ENCODE measurements at places on chromosomes 3 and 15.

- no peak for DNase-seq
Measured at GRCh38 chr15:69225355-69226022, 65.1 kb downstream of the GLCE start.

- DNase-seq = no peak
Measured at GRCh38 chr3:41683666-41684350, 278.1 kb downstream of the ULK4 start.

GRCh38 chr15:47806008-47806407, 88.7 kb downstream of the SEMA6D start:
- no peak for DNase-seq

DNA sequence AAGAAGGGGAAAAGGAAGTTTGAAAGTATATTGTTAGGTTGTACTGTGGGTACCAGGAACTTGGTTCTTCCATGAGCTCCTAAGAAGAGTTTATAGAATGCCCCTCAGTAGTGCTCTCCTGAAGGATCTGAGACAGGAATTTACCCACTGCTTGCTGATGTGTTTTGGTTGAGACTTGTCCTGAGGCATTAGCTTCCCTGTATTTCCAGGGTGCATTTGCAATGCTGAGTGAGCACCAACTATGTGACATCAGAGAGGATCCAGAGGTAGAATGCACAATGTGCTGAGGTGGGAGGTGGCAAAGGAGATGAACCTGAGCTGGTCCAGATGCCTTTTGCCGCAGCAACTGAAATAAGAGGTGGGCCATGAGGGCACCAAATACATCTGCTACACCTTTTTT, 64.3 kb upstream of the LRRC3B start:
- no peak for DNase-seq

DNA sequence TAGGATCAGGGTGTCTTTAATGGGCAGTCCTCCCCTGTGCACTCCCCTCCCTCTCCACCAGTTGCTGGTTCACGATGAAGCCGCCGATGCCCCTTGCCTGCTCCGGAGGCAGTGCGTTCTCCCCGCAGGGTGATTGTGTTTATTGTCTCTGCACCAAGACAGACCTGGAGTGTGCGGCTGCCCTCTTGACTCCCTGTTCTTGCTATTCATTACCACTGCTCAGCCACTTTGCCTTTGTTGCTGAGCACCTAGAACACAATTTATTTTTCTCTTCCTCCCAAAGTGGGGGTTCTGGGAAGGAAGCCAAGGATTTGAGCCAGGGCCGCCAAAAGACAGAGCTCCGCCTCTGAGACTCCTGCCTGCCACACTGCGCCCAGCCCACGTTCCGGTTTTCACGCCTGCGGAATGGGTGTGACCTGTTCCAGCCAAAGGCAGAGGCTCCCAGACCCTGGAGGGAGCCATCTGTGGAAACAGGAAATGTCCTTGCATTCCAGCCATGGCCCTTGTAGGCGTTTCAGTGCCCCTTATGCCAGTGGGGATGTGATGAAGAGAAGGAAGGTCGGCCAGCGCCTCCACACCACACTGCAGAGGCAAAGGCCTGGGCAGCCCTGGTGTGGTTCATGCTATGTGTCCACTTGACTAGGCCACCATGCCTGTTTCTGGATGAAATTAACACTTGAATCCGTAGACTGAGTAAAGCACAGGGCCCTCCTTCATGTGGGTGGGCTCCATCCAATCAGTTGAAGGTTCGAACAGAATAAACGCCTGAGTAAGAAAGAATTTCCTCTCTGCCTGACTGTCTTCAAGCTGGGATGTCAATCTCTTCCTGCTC, 85.8 kb downstream of the HMG20A start:
- DNase-seq = no peak

DNA sequence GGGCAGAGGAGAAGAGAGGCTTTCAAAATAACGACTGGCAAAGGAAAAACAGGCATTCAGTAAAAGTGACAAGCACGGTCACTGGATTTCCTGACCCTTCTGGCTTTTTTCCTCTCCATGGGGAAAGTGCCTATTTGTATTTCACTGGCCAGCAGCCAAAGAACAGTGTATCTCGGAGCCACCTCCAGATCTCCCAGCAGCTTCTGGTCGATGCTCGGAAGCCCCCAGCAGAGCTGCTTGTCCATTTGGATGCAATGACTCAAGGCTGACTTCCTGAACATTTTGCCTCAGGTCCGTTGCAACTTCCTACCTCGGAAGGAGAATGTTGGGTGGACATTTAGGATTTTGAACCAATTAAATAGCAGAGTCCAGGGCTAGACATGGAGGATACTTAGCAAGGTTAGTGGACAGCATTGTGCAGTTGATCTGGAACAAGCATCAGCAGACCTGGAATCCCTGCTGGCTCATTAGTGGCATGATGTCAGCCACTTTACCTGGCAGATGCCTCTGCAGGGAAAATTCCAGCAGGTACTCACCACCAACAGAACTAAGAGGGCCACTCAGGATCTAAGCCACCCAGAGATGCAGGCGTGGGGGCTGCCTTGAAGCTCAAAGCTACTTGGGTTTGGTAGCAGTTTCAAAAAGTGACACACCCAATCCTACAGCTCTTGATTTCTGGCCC, 1.1 kb downstream of the FAM107A start:
- DNase-seq = no peak

DNA sequence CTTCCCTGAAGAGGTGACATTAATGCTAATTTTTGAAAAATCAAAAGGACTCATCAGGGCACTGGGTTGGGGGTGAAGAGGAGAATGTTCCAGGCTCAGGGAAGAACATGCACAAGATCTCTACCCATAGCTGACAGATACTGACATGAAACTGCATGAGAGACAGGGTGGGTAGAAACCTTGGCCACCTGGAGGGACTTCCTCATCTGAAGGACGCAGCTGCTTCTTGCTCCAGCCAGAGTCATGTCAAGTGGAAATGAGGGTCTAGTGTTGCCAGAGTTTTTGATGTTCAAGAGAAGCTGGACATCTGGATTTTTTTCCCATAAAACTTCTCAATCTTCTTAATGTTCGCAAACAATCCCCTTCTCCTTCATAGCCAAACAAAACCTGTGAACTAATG, 29.7 kb downstream of the AMOTL2 start:
- no peak for DNase-seq

GRCh38 chr3:100198579-100199269, 62.1 kb upstream of the TBC1D23 start:
- DNase-seq = no peak

DNA sequence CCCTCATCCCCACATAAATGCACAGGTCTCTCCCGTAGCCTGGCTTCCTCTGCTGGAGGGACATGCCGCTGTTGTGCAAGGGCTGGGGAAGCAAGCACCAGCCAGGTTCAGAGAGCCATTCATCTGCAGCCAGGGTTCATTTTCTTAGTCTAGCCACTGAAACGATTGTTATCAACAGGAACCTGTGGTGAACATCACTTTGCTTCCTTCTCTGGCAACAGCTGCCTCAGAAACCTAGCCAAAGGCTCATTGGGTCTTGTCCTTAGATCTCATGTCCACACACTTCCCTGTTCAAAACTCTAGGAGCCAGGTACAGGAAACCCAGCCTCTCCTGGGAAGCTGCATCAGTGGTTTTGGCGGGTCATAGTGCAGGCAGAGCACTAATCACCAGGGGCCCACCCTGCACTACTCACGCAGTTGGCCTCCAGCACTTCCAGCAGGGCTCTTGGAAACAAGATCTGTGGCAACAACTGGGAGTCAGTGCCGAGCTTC, 47.0 kb downstream of the OXNAD1 start:
- no peak for DNase-seq

Data from activated CD8-positive, alpha-beta memory T cell treated with anti-CD3 and anti-CD28 coated beads, Interleukin-2, amount 50 U/mL, for 48 hours (primary cell).